GM23338 (cell line): ENCODE measurements at places on chromosomes 3 and 15.

- H3K36me3 ChIP-seq = no peaks in the 10 kb centered on the region
- no peaks in the 10 kb centered on the region for H3K27me3 ChIP-seq
These were observed 159.8 kb downstream of the RBMS3 start for GRCh38 chr3:29440413-29441305.

DNA sequence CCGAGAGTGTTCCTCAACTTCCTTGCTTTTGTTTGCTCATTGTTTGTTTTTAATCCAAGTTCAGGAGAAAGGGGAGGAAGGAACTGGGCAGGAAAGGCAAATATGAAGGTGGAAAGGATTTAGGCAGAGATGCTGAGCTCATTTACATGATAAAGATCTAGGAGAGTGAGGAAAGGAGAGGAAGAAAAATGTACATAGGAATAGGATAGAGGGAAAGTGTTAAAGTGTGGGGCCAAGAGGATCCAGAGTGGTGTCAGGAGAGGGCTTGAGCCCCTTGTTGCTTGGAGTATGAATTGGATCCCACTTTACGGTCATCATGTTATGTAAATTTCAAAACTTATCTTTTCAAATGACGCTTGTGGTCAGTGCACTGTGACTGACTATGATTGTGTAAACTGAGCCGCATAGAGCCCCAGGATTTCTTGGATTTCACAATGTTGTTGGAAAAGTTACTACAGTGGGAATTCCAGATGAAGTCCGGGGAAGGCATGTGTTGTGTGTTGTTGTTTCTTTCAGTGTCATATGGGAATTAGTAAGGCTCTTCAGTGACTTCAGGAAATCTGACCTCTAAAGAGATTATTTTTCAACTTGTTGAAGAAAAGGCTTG lies 15.0 kb upstream of the PLD1 start:
- no peaks in the 10 kb centered on the region for H3K36me3 ChIP-seq
- H3K4me3 ChIP-seq = no peak overlapping the region

DNA sequence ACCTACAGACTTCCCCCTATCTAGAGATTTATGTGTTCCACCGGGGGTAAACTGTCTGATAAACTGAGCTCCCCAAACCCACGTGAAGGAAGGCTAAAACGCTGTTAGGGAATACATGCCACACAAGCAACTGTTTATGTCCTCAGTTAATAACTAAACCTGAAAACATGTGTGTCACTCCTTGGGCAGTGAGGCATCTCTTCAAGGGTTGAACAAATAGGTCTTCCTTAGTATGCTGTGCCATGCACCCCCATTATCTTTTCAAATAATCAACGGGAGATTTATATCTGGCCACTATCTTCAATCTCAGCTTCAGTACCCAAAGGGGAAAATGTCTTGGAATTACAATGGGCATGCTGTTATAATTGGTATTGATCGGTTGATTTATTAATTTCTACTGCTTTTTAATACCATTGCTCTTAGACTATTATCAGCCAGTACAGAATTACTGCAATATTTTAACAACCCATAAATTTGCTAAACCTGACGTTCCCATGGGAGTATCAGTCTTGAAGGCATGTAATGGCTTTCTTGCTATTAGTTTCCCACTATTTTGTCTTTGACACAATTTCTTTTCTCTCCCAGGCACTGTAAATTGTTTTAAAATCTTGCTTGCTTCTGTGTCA lies 279.2 kb upstream of the P2RY1 start:
- H3K27me3 ChIP-seq = no peaks in the 10 kb centered on the region
- DNase-seq = no peak
- no peaks in the 10 kb centered on the region for H3K4me1 ChIP-seq
- H3K4me3 ChIP-seq = no peak overlapping the region

DNA sequence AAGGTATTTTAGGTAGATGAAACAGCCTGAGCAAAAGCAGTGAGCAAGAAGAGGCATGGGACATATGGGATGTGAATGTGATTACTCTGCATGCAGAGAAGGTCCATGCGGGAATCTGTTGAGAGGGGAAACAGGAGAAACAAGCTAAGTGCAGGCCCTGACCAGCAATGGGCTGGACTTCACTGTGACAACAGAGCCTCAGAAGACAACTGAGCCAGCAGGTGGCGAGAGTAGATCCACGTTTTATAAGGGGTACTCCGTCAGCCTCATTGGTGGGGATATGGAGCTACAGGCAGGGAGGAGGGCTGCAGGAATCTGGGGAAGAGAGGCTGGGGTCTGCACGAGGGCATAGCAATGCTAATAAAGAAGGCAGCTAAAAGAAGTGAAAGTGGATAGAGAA lies 405.9 kb upstream of the LMCD1 start:
- peak; percentile 72 for DNase-seq
- no peaks in the 10 kb centered on the region for H3K36me3 ChIP-seq
- H3K27me3 ChIP-seq = no peaks in the 10 kb centered on the region
- no peaks in the 10 kb centered on the region for H3K4me1 ChIP-seq
- no peak overlapping the region for H3K4me3 ChIP-seq
- H3K27ac ChIP-seq = no peak overlapping the region

DNA sequence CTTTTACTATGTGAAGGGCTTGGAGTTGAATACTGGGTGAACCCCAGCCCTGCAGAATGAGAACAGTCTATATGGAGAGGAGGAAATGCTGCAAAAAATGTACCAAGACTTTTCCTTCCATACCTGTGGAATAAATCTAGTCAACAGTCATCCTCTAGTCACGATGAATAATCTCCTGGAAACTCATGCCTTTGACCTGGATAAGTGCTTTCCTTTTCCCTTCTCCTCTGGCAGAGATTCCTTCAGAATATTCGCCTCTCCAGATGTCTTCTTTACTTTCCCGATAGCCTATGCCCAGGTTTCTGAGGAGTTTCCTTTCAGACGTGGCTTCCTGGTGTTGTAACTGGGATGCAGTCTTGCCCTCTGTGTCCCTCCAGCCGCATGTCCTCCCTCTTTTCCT lies 28.1 kb downstream of the CCNL1 start:
- H3K27ac ChIP-seq = no peak overlapping the region
- H3K4me3 ChIP-seq = no peak overlapping the region
- no peaks in the 10 kb centered on the region for H3K36me3 ChIP-seq
- DNase-seq = no peak

GRCh38 chr3:134937256-134938028 lies 142.4 kb downstream of the EPHB1 start:
- H3K27me3 ChIP-seq = peaks cover 14% of the 10 kb centered on the region
- H3K27ac ChIP-seq = no peak overlapping the region
- no peaks in the 10 kb centered on the region for H3K36me3 ChIP-seq
- DNase-seq = peak; percentile 75
- H3K4me1 ChIP-seq = peaks cover 34% of the 10 kb centered on the region

- peaks cover 15% of the 10 kb centered on the region for H3K4me1 ChIP-seq
- no peaks in the 10 kb centered on the region for H3K36me3 ChIP-seq
- DNase-seq = peak; percentile 28
- H3K27me3 ChIP-seq = no peaks in the 10 kb centered on the region
These were observed 17.5 kb downstream of the CCR8 start for GRCh38 chr3:39346785-39347585.

- H3K27ac ChIP-seq = no peak overlapping the region
- no peaks in the 10 kb centered on the region for H3K27me3 ChIP-seq
- H3K36me3 ChIP-seq = no peaks in the 10 kb centered on the region
- DNase-seq = peak; percentile 23
These were observed 303.1 kb downstream of the RPLP1 start for GRCh38 chr15:69755551-69756310.

DNA sequence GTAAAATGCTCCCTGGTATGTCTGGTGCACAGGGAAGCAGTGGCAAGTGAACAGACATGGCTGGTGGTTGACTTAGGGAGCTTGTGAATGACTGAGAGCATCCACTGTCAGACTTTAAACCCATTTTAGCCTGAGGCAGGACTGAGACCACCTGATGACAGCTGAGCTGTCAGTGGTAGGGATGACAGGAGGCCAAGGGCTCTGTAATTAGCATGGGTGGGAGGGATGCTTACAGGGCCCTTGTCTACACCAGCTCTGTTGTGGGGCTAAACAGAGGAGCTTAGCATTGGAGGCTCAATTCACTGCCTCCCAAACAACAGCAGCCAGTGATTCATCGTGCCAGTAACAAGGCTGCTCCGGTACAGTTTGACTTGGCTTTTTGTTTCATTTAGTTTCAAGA lies 169.4 kb downstream of the CHST2 start:
- no peaks in the 10 kb centered on the region for H3K36me3 ChIP-seq
- no peaks in the 10 kb centered on the region for H3K4me1 ChIP-seq
- H3K27ac ChIP-seq = no peak overlapping the region
- H3K27me3 ChIP-seq = no peaks in the 10 kb centered on the region

DNA sequence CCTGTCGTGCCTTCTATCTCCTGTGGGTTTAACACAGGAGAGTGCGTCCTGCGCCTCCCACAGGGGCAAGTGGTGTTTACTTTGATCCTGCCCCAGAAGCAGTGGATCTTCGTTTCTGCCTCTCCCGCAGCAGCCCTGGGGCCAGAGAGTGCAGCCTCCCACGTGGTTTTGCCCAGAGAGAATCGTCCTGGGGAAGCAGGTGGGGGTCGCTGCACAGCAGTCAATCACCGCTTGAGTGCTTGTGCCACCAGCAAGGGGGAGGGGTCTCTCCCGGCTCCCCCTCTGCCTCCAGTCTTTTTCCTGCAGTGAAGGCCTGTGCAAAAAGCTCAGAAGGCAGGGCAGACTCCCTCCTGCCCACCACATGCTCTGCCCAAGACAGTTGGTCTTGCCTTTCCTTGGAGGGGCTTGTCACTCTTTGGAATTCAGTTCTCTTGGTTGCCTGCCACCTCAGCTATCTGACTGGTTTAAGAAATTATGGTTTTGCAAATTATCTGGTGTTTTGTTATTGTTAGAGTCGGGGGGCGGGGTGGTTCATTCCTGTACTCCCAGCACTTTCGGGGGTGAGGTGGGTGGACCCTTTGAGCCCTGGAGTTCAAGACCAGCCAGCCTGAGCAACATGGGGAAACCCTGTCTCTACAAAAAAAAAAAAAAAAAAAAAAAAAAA lies 26.9 kb downstream of the STOML1 start:
- peak; percentile 44 for DNase-seq
- no peaks in the 10 kb centered on the region for H3K36me3 ChIP-seq
- H3K27ac ChIP-seq = no peak overlapping the region
- no peaks in the 10 kb centered on the region for H3K27me3 ChIP-seq
- peaks cover 30% of the 10 kb centered on the region for H3K4me1 ChIP-seq
- peak overlapping the region; percentile 35; the same call in 1 of the 2 replicates for H3K4me3 ChIP-seq

DNA sequence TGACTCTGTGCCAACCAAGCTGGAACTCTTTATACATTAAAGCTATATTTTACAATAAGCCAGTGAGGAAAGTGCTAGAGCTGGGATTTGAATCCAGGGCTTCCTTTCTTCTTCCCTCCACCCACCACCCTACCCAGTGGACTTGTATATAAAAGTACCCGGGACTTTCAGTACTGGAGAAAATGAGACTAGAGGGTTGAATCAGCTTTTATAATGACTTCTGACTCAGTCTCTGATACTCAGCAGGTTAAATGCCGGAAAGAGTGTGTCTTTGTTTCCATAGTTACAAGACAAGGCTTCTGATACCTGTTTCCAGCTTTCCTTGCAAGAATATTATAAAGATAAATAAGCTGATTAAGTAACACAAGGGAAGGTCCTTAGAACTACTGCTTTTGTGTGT lies 80.9 kb downstream of the FRMD4B start:
- H3K27me3 ChIP-seq = no peaks in the 10 kb centered on the region
- no peak overlapping the region for H3K4me3 ChIP-seq
- H3K36me3 ChIP-seq = no peaks in the 10 kb centered on the region
- no peaks in the 10 kb centered on the region for H3K4me1 ChIP-seq
- H3K27ac ChIP-seq = no peak overlapping the region
- no peak for DNase-seq

DNA sequence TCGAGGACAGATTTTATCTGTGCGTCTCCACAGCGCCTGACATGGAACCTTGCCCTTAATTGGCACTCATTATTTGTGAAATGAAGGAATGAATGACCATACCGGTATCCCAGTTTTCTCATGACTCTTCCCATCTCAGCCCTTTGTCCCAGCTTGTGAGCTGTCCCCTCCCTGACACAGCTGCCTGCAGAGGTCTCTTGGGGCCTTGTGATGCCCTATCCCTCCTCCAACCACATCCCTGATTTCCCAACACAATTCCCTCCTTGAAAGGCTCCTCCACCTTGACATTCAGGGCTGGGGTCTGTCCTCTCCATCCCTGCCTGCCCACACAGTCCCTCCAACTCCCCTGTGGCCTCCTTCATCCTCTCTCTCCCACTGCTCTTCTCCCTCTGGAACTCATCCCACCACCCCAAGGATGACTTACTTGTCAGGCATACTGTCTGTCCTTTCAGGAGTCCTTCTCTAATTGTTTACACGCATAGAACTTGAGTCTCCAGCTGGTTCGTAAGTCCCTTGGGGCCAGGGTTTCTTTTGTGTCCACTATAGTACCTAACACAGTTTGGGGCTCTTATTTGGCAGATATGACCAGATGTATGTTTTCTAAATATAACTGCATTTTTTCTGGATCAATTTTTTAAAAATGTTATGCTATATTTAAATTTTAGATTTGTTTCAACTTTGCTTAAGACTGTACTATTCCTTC lies 35.6 kb upstream of the FILIP1L start:
- peaks cover 6% of the 10 kb centered on the region; the same call in 1 of the 2 replicates for H3K36me3 ChIP-seq
- no peak for DNase-seq
- H3K27me3 ChIP-seq = no peaks in the 10 kb centered on the region
- H3K27ac ChIP-seq = no peak overlapping the region
- H3K4me3 ChIP-seq = no peak overlapping the region
- H3K4me1 ChIP-seq = no peaks in the 10 kb centered on the region

GRCh38 chr3:196643201-196643749 lies 3.8 kb downstream of the NRROS start:
- no peak overlapping the region for H3K27ac ChIP-seq
- H3K27me3 ChIP-seq = peaks cover 16% of the 10 kb centered on the region
- H3K4me1 ChIP-seq = peaks cover 31% of the 10 kb centered on the region
- DNase-seq = no peak

DNA sequence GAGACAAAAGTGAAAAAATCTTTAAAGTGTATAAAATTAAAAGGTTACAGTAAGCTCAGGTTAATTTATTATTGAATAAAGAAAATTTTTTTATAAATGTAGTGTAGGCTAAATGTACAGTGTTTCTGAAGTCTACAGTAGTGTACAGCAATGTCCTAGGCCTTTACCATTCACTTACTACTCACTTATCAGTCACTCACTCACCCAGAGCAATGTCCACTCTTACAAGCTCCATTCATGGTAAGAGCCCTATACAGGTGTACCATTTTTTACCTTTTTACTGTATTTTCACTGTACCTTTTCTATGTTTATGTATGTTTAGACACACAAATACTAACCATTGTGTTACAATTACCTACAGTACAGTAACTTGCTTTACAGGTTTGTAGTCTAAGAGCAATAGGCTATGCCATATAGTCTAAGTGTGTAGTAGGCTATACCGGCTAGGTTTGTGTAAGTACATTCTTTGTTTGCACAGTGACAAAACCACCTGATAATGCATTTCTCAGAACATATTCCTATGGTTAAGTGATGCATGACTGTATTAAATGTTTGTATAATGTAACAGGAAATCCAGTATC lies 38.1 kb upstream of the NECTIN3 start:
- H3K36me3 ChIP-seq = no peaks in the 10 kb centered on the region; the same call in 1 of the 2 replicates
- no peaks in the 10 kb centered on the region for H3K27me3 ChIP-seq
- no peak for DNase-seq
- H3K4me3 ChIP-seq = no peak overlapping the region
- no peaks in the 10 kb centered on the region; the same call in 1 of the 2 replicates for H3K4me1 ChIP-seq
- no peak overlapping the region for H3K27ac ChIP-seq

- H3K4me3 ChIP-seq = no peak overlapping the region
- no peaks in the 10 kb centered on the region for H3K4me1 ChIP-seq
- no peaks in the 10 kb centered on the region for H3K27me3 ChIP-seq
- no peaks in the 10 kb centered on the region for H3K36me3 ChIP-seq
- no peak for DNase-seq
These were observed 24.5 kb upstream of the TM4SF1 start for GRCh38 chr3:149401926-149402310.

GRCh38 chr3:106193876-106194275 lies 325.1 kb upstream of the CBLB start:
- no peak overlapping the region for H3K27ac ChIP-seq
- H3K4me1 ChIP-seq = peaks cover 16% of the 10 kb centered on the region; the same call in 1 of the 2 replicates
- no peak for DNase-seq
